ENCODE measurements at places on chromosomes 1 and 21.

DNA sequence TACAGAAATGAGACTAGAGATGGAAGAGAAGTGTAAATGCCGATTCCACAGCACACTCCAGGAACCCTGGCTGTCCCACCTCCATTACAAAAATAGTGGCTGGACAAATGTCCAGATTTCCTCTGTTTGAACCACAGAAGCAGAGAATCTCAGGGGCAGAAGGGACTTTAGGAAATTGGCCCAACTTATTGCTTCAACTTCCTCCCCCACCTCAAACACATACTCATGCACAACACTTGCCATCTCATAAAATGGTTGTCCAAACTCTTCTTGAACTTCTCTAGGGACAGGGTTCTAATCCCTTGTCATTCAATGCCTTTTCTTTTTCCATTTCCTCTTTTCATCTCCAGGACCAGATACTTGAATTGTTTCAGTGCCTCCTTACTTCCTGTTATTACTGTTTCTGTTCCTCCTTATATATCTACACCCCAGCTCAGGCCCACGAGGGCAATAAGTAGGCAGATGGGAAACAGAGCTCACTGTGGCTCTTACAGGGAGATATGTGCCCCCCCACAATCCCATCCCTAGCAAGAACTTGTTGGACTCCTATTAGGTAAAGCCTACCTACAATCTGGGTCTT is 8.5 kb upstream of the B4GALT3 start:
- DNase-seq, result no peak

- no peak for DNase-seq
These were observed 12.9 kb downstream of the DNAJC11 start for GRCh38 chr1:6688757-6689156.

DNA sequence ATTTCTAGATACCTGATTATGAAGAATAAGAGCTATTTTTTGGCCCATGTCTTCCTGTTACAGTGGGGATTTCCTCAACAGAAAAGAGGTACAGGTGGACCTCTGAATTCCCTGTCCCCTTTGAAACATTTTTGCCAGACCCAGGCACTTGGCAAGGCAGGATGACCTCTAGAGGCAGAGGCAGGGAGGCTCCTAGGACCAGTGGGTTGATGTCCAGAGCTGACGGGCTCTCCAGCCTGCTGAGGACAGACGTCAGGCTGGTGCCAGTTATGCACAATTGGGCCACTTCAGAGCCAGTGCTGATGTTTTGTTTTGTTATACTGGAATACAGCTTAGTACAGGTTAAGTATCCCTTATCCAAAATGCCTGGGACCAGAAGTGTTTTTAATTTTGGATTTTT is 18.5 kb upstream of the A3GALT2 start:
- no peak for DNase-seq

DNA sequence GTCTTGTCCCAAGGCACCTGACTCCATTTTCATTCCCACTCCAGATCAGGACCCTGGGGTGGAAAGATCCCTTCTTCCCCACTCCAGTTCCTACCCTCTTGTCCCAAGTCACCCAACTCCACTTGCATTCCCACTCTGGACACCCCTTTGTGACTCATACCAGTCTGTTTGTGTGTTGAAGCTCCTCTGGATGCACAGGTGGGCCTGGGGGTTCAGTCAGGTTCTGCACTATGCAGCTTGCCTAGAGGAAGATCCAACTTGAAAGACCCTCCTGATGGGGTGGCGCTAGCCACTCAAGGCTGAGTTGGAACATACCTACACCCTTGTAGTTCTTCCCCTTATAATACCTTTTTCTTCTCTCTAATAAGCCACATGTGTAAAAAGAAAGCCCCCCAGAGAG is 9.8 kb upstream of the ANKRD35 start:
- no peak for DNase-seq

DNA sequence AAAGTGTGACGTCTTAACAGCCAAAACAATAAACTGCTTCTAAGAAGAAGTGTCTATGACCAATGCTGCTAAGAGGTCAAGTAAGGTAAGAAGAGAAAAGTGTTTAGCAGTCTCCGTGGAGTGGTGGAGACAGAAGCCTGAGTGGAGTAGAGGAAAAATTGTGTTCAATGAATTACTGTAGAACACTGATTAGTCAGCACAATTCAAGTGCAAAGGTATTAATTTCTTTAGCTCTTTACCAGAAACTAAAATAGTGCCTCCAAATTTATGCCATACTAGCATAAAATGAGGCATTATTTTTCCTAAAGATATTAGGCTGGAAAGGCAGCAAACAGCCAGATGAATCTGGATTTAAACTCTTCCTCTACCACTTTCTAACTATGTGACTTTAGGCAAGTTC is 56.1 kb downstream of the PIK3R3 start:
- no peak for DNase-seq

GRCh38 chr1:233518344-233518743 is 95.6 kb upstream of the KCNK1 start:
- DNase-seq, result peak; percentile 24

DNA sequence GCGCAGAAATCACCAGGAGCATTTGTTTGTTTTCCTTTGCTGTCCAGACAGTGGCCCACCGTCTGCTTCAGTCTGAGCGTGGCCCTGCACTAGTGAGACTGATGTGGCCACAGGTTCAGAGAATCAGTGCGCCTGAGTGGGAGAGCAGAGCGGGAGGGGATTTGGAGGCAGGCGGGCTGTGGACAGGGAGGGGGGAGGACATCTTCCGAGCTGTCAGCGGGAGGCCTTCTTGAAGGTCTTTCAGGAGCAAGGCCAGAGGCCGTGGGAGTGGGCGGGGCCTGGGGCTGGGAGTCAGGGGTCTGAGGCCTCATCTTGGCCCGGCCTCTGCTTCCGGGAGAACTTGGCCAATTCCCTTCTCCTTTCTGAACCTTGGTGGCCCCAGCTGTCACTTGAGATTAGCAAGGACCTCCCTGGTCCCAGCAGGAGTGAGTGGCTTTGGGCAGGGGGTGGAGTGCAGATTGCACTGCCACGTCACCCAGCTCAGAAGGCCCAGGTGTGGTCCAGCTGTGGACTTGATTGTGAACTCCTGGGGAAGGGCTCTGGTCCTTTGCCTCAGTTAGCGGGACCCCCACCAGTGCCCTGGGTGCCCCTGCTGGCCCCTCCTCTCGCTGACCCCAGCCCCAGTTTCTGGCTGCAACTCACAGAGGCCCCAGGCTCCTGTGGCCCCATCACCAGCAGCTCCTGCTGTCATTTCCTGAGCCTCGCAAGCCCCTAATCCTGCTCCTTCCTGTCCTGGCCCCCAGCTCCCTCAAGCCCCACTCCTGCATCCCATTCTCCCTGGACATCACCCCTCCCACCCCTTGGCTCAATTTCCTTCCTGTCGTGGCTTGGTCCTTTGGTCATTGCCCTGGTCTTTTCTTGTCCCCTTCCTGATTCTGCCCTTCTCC is 8.4 kb downstream of the TNFRSF1B start:
- DNase-seq, result no peak

DNA sequence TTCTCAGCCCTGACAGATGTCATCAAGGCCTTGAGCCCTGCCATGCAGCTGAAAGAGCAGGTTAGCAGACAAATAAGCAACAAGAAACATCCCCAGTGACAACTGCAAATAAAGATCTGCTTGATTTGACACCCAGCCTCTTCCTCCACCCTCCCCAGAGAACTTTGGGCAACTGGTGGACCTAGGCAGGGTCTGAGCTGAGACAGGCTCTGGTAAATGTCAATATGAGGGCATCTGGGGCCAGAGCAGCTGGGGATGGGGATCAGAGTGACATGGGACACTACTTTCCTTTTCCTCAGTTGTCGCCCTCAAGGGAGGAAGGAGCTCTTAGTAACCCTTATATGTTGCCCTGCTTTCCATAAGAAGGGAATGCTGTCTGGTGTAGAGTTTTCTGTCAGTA is 544.1 kb downstream of the NEGR1 start:
- no peak for DNase-seq

- no peak for DNase-seq
These were observed 662.8 kb downstream of the PTPRC start for GRCh38 chr1:199301472-199302217.

GRCh38 chr1:175887981-175888428 is 144.6 kb upstream of the TNR start:
- DNase-seq, result peak; percentile 37

GRCh38 chr1:90876101-90876500 is 145.7 kb downstream of the ZNF644 start:
- no peak for DNase-seq

- peak; percentile 4 for DNase-seq
These were observed 36.8 kb upstream of the PKN2 start for GRCh38 chr1:88647249-88647645.

DNA sequence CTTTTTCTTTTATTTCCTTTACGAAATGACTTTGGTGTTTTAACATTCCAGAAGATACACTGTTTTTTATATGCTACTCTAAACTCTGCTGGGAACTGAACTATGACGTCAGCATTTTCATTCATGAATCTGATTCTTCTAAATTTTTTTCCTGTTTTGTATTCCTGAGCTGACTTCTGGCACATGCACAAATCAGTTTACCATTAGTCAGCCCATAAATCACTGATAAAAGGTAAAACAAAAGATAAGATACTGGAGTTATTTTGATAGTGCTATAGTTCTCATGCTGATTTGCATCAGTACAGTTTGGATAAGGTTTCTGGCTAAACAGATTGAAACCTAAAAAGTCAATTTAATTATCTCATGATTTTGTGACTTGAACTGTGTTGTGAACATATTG is 10.4 kb downstream of the CAMTA1 start:
- no peak for DNase-seq

- no peak for DNase-seq
These were observed 1239.3 kb upstream of the ADGRL4 start for GRCh38 chr1:80245813-80246212.

GRCh38 chr1:52057255-52057654 is 1.2 kb downstream of the BTF3L4 start:
- DNase-seq, result no peak

- DNase-seq, result no peak
These were observed 281.6 kb downstream of the TPR start for GRCh38 chr1:186093437-186093836.

DNA sequence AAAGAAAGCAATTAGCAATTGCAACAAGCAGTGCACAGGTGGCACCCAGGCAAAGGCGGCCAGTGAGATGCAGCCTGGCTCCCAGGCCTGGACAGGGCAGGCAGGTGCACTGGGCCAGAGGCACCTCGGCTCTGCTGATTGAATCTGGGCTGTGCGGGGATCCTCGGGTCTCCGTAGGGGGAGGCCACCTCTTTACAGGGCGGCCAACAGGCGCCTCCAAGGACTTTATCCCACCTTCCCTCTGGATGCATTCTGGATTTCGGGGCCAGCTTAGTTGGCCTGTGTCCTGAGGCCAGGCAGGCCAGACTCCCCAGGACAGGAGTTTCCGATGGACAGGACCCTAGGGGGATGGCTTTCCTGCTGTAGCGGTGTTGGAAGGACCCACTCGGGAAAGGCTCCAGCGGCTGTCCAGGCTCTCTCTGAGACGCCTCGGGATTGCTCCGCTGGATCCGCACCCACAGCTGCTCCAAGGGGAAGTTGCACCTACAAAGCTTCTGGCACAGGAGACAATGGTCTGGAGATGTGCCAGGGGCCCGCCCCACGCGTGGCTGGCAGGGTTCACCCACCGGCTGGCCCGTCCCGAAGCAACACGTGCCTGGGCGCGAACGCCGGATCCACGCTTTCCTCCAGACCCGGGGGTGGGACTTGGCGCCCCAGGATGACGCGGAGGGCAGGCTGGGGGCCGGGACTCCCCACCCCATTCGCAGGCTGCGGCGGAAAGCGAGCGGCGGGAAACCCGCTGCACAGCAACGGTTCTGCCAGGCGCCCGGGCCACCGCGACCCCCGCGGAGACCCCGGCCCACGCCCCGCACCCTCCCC is 810 bp downstream of the SLC19A1 start:
- peak; percentile 84 for DNase-seq

DNA sequence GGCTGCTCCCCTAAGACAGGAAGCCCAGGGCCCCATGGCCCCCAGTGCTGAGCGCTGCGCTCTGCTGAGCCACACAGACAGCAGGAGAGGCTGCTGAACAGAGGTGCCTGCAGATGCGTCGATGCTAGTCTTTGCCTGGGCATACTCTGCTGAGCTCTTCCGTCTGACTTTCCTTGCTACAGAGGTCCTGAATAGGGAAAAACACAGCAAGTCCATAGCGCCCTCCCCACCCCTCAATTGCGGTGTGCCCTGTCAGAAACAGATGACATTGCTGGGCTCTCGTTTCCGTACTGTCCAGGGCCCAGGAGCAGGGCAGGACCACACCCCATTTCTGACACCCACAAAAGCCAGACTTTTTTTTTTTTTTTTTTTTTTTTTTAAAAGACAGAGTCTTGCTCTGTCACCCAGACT is 252.5 kb downstream of the SDCCAG8 start:
- no peak for DNase-seq

GRCh38 chr1:161864577-161864976 is 98.5 kb downstream of the ATF6 start:
- no peak for DNase-seq

DNA sequence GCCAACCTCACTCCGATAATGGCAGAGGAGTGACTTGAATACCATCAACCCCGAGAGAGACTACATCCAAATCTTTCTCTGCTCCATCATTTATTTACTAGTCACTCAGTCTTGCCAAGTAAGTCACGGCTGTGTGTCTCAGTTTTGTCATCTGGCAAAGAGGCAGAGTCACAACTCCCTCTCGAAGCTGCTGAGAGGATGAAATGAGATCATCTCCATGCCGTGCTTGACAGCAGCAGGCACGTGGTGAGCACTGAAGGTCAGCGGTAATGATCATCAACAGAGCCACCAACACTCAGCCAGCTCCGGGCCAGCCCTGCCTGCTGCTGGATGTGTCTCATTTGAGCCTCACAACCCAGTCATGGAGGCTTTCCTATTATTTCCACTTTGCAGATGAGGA is 19.9 kb downstream of the ALDH4A1 start:
- no peak for DNase-seq

DNA sequence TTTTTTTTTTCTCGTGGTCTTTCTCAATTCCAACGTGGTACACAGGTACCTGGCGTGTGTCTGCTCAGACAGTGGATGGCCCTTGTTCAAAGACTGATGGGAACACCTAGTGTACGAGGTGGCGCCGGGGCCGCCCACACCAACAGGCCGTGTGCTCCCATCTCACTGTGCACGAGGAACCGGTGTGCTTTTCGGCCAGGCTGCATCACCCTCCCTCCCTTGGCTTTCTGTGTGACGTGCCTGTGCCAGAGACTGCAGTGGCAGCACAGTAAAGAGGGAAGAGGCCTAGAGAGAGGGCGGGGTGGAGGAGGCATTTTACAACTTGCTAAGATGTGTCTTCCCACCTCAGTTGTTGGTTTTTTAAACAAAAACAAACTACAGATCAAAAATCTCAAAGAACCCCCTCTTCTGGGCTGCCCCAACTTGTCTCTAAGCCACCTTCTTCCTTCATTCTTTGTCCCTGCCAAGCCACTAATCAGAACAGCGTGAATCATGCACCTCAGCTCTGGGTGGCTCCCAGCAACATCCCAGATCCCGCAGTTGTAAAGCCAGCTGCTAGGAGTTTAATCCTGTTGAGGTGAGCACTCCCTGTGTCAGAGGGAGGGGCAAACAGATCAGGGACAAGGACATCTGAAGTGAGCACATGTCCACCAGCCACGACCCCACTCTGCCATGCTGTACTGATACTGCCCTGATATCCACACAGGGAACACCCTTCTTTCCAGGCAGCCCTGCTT is 20.7 kb downstream of the IRF2BP2 start:
- DNase-seq, result no peak
